ENCODE measurements at places on chromosomes 2 and 18. TPM values are rescaled to one million over a fixed set of nuclear protein-coding genes. Genes with fewer than 3 reads are reported as not detected.

Gene KCNE4
- total RNA-seq: not detected

Gene MBD1
- 144 TPM for total RNA-seq

Gene C1GALT1C1L
- total RNA-seq: not detected

Gene PCARE
- total RNA-seq: not detected

Gene PRKAG3
- total RNA-seq: not detected

Gene PSMA8
- total RNA-seq: 0.67 TPM

Gene RGPD8
- 30.1 TPM for total RNA-seq

Gene NT5C1B
- total RNA-seq: not detected

Gene TSPYL6
- total RNA-seq: not detected

Gene DNAJC5G
- not detected for total RNA-seq

Gene NXPH2
- total RNA-seq: not detected

Gene SIGLEC15
- not detected for total RNA-seq

Gene NGEF
- not detected for total RNA-seq

Gene ANTXR1
- total RNA-seq: not detected

Gene STARD6
- total RNA-seq: not detected

Gene MALL
- total RNA-seq: not detected
